ENCODE measurements at places on chromosomes 5 and 9. TPM values are rescaled to one million over a fixed set of nuclear protein-coding genes. Genes with fewer than 3 reads are reported as not detected.

The HMCN2 gene
- 0.05 TPM for total RNA-seq

The WDR38 gene
- not detected for total RNA-seq

The NUDT12 gene
- 1.0 TPM for total RNA-seq

The PCDHGA9 gene
- total RNA-seq = 0.08 TPM

The SLC1A1 gene
- total RNA-seq = 0.79 TPM

The GGTA1 gene
- not detected for total RNA-seq

The LCN10 gene
- total RNA-seq = not detected

The SMIM33 gene
- not detected for total RNA-seq

The TMOD1 gene
- 2.4 TPM for total RNA-seq

The PCDHB11 gene
- total RNA-seq = 0.11 TPM

The NIM1K gene
- 0.35 TPM for total RNA-seq

The NR2F1 gene
- 6.4 TPM for total RNA-seq

The GDF9 gene
- 0.14 TPM for total RNA-seq

The PLAC8L1 gene
- total RNA-seq = 0.26 TPM

The TMED9 gene
- 293 TPM for total RNA-seq

The NR5A1 gene
- total RNA-seq = 0.09 TPM

The NCS1 gene
- 50.2 TPM for total RNA-seq

The SLC25A2 gene
- not detected for total RNA-seq

The PCDHB8 gene
- total RNA-seq = 0.32 TPM

The TAF11L10 gene
- total RNA-seq = not detected

The PCDHB9 gene
- not detected for total RNA-seq

All from A549 treated with GW870086 at 1 μM for 4 hours (cell line).